ENCODE measurements at places on chromosomes 1 and 21.

DNA sequence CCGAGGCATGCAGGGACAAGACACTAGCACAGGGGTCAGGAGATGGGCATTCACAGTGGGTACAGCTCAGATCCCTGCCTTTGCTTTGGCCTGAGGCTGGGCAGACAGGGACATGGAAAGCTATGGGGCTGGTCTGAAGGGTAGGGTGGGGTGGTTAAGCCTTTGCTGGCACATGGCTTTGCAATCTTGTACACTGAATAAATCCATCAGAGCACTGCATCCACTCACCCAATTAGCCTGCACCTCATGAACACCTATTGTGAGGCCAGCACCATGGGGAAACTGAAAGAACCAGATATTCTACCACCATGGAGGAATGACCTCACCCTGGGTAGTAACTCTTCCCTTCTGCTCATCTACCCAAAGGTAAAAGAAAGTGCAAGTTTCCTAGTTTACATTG, 199.6 kb upstream of the LMO4 start:
- DNase-seq = no peak

DNA sequence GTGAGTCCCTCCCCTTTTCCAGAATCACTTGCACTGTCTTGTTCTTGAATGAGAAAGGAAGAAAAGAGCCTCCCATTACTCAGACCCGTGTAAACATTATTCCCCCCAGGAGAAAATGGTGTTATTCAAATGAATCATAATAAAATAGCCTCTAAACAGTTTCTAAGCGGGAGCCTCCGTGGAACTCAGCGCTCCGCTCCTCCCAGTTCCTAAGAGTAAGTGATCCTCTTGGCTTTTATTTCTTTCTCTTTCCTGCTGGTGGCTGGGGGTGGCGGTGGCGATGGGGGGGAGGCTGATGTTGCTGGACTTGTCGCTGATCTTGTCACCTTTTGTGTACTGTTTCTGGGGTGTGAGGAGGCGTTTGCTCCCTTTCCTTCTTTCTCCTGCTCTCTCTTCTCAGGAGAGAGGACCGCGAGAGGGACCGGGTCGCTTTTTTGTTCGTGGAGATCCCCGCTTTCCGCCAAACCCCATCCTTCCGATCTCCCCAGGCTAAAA, 781 bp downstream of the PROX1 start:
- no peak for DNase-seq

GRCh38 chr21:42677339-42678321, 24.2 kb downstream of the PDE9A start:
- DNase-seq = no peak

GRCh38 chr1:16449065-16449464, 8.5 kb downstream of the NECAP2 start:
- DNase-seq = no peak

DNA sequence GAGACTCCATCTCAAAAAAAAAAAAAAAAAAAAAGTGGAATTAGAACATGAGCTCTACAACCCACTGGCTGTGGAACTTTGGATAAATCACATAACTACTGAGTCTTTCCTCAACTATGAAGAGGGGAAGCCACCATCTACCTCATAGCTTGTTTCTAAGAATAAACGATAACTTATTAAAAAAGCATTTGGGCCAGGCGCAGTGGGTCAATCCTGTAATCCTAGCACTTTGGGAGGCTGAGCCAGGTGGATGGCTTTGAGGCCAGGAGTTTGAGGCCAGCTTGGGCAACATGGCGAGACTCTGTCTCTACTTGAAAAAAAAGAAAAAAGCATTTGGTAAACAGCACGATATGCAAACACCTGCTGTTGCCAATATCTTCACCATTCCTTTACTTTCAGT, 31.8 kb upstream of the MEF2D start:
- DNase-seq = no peak

GRCh38 chr1:223860051-223860622, 14.4 kb upstream of the TP53BP2 start:
- no peak for DNase-seq

DNA sequence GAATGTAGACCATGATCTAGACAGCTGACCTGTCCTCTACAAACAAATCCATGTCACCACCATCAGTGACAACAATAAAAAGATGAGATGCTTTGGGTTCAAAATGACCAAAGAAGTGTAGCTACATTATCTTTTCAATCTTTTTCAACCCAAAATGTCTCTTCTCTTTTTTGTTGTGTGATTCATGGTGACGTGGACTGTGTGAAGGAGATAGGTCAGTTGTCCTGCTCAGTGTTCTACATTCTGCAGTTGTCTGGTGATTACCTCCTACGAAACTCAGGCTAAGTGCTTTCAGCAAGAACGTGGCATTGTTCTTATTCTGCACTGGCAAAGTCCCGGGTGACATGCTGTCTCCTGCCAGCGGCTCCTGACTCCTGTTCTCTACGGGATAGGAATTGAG, 73.1 kb downstream of the PRKAB2 start:
- peak; percentile 23 for DNase-seq

- DNase-seq = no peak
Measured at GRCh38 chr1:71393301-71393700, 312.5 kb upstream of the ZRANB2 start.

DNA sequence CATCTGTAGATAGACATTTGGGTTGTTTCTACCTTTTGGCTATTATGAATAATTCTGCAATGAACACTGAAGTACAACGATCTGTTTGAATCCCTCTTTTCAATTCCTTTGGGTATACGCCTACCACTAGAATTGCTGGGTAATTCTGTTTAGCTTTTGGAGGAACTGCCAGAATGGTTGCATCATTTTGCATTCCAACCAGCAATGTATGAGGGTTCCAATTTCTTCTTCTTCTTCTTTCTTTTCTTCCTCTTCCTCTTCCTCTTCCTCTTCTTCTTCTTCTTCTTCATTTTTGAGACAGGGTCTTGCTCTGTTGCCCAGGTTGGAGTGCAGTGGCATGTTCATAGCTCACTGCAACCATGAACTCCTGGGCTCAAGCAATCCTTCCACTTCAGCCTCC, 13.8 kb upstream of the THEM5 start:
- no peak for DNase-seq

GRCh38 chr1:53804791-53805505, 33.1 kb downstream of the NDC1 start:
- peak; percentile 56 for DNase-seq

DNA sequence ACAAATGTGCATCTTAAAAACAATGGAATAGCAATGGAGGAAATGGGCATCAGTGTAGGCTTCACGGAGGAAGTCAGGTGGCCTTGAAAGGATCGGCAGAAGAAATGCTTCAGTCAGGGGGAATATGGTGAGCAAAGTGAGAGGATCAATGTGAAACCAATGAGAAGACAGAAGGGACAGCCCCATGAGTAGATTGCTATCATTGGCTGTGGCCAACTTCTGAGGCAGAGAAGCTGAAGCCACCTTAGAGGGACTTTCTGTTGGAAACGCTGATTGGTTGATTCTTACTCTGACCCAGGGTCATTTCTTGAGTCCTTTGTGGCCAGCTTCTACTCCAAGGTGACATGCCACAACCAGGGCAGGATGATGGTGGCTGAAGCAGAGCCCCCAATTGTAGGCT, 130.7 kb upstream of the ZNF648 start:
- DNase-seq = no peak

- DNase-seq = no peak
Measured at GRCh38 chr1:100277866-100278265, 11.8 kb downstream of the RTCA start.

- peak; percentile 96 for DNase-seq
Measured at GRCh38 chr1:201488830-201489589, 17.9 kb downstream of the CSRP1 start.

DNA sequence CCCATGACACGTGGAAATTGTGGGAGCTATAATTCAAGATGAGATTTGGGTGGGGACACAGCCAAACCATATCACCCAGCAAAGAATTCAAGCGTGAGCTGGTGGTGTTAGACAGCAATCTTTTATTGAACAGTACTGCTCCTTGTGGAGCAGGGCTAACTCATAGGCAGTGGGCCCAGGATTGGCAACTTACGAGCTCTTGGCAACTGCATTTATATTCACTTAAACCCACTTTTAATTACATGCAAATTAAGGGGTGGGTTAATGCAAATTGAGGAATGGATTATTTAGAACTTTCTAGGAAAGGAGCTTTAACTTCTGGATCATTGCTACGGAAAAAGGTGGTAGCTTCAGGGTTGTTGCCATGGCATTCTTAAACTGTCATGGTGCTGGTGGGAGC, 135.6 kb upstream of the KAZN start:
- DNase-seq = no peak

DNA sequence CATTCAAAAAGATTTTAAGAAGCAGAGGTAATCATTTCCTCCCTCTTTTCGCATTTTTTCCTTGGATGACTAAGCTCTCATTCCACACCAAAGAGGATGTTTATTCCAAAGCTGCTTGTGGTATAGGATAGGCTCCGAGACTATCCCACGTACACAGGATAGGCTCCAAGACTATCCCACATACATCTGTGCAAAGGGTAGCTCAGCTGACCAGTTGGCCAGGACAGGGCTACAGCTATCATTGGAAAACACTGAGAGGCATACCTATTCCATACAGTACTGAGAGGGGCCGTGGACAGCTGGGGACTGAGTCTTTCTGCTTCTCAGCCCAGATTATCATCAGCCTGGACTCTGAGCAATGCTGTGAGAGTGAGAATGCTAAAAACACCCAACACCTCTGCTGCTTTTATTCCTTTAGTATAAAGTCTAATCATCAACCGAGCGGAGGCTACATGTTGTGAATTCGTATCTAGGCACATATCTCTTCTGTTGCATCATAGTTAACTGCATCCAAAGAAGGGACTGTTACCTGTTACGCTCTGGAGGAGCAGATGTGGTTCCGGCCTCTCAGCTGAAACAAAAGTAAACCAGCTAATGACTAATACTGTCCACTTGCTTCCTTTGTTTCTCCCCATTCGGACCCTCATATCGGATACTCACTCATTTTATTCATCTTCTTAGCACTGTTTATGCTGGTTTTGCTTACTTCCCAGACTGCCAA, 141.0 kb downstream of the TNFSF18 start:
- DNase-seq = peak; percentile 95

- DNase-seq = no peak
Measured at GRCh38 chr1:25197235-25197975, 34.9 kb downstream of the SYF2 start.
